Stimulated activated CD4-positive, alpha-beta T cell treated with anti-CD3 and anti-CD28 coated beads, Interleukin-15, amount 100 ng/mL, for 1 hour (primary cell): ENCODE measurements at places on chromosomes 3 and 15.

DNA sequence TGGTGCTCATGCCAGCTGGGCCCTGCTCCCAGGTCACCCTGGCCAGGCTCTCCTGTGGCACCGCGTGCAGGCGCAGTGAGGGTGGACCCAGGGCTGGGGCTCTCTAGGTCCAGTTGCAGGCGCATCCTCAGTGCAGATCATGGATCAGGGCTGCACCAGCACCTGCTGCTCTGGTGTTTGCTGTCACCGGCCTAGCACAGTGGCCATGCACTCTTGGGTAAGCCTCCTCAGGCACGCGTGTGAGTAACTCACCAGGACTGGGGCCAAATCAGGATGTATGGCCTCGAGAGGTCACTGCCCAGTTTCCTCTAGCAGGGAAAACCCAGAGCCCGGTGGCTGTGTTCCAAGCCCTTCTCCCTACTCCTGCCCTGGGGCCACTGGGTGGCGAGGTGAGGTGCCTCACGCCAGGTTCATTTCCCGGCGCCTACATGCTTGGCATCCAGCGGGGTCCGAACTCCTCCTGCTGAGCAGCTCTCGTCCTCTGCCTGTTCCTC is 45.5 kb upstream of the SLC41A3 start:
- DNase-seq, result no peak

DNA sequence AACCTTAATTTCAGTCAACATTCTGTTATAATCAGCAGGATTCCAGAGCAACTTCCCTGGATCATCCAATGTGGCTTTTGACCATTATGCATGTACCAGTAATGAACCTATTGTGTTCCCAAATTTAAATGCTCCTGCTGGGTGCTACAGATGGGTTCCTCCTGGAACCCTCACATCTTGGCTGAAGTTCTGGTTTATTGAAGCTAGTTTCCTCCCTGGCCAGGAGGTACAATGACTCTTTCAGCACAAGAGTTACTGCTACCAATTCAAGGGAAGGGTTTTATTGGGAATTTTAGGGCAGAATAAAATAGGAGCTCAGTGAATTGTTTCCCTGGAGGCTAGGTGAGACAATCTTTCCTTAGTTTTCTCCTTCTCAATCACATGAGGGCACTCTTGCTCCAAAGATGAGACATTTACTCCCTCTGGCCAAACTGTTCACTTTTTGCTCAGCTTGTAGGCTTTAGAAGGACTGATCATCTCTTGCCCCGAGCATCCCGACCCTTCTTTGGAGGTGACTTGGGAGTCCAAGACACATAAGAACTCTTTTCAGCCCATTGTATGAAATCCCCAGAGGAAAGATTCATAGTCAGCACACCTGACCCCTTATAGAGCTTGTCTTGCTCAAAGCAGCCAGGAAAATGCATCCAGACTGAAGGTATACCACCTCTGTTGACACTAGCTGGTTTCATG is 8.8 kb upstream of the NPHP3 start:
- no peak for DNase-seq

GRCh38 chr3:39216176-39216790 is 23.9 kb upstream of the XIRP1 start:
- no peak for DNase-seq

GRCh38 chr3:29568355-29568754 is 287.5 kb downstream of the RBMS3 start:
- DNase-seq, result no peak

DNA sequence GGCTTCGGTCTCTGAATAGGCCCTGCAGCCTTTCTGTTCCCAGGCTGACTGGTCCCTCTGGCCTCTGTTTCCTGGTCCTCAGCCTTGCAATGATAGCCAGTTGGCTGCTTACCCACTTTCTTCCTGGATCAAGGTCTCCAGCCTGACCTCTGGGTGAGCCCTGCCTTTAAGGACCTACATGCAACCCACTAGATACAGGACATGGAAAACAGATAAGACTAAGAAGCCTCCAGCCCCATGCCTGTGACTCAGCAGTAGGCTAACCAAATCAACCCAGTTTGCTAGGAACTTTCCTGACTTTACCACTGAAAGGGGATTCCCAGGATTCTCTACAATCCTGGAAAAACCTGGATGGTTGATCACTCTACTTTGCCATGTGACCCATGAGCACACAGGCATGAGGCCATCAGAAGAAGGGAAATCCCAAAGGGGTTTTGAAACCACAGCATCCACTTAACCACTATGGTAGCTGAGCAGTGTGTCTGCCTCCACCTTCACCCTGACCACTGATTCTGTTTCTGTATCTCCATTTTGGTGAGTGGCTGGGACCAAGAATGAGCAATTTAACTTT is 188.1 kb downstream of the CHST2 start:
- no peak for DNase-seq

DNA sequence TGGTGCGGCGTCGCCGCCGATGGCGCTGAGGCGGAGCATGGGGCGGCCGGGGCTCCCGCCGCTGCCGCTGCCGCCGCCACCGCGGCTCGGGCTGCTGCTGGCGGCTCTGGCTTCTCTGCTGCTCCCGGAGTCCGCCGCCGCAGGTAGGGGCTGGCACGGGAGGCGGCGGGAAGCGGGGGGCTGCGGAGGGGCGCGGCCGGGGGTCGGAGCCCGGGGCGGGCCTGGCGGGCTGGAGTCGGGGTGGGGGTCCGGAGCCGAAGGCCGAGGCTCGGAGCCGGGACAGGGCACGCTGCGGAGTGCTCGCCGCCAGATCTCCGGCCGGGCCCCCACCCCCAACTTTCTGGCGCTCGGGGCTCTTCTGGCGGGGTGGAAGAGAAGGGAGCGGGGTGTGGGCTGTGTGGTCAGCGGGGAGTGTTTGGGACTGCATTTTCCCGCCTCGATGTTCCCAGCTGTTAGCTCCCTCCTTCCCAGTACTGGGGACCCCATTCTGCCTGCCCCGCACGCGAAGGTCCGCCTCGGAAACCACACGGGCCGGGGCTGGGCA is 299 bp downstream of the TYRO3 start:
- no peak for DNase-seq

DNA sequence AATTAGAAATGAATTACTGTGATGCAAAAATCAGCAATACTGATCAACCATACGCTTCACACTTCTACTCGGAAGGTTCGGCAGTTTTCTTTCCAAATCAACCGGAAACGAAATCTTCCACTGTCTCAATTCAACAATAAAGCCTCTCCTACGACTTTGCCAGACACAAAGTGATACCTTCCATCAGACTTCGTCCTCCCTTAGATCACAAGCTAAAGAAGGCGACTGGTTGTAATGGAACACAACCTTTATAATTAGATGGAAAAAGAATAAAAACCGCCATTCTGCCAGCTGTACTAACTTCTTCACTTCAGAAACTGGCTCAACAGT is 618 bp downstream of the PARL start:
- no peak for DNase-seq

- no peak for DNase-seq
These were observed 44.0 kb downstream of the TM2D3 start for GRCh38 chr15:101608201-101608600.

GRCh38 chr3:23767546-23767945 is 38.2 kb upstream of the UBE2E1 start:
- DNase-seq, result no peak

GRCh38 chr15:31489801-31490646 is 163.4 kb downstream of the KLF13 start:
- no peak for DNase-seq
